NCI-H187 treated with DMSO at 0.1 percent for 48 hours (cell line): ENCODE measurements at places on chromosomes 4 and X.

DNA sequence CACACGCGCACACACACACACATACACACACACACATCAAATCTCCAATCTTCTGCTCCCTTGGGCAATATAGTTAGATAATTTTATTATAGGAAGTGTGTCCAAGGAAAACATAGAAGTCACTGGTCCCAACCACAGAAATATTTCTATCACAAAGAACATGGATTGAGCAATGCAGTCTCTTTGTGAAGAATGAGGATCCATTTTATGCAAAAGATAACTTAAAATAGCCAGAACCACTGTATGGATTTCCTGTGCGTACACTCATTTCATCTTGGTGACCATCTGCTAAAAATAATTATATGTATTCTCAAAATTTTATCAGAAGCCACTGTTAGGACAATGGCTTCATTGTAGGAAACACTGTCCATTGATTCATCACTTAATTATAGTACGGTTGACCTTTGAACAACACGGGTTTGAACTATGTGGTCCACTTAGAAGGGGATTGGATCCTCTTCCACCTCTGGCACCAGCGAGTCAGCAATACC, 169.6 kb upstream of the MXRA5 start:
- no peak for DNase-seq

DNA sequence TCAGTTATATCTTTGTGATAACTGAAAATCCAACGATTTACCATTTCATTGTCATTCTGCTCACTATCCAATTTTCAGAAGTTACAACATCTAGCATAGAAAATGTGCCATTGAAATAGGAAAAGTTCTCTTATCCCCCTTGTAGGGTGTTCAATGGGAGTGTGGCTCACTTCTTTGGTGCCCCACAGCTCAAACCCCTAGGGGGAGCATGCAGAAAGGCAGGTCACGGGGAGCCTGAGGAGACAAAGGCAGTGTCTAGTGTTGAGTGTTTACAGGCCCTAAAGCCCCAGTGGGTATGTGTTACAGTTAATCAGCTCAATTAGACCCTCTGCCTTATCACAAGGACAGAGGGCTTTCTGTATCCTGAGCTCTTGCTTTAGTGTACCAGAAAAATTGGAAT, 243.4 kb upstream of the GRID2 start:
- no peak for DNase-seq

DNA sequence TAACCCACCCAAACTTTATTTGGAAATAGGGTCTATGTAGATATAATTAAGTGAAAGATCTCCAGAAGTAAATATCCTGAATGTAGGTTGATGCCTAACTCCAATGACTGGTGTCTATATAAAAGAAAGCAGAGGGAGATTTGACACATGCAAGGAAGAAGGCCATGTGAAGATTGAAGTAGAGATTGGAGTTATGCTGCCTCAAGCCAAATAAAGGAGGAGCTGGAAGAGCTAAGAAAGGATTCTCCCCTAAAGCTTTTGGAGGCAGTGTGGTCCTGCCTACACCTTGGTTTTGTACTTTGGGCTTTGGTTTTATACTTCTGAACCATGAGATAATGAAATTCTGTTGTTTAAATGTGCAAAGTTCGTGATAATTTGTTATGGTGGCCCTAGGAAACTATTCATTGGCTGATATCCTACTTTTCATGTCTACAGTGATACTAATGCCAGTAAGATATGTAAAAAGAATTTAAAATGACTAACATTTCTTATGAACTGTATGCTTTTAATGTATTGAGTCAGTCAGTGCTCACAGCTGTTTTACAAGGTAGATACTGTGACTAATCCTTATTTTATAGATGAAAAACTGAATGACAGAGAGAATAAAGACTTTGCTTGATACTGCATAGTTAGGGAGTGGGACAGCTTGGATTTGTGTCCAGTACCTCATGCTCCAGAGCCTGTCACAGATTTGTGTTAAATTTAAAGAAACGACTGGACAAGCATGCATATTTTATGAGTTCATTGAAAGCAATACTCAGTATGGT, 5.9 kb upstream of the RAB40AL start:
- DNase-seq = no peak

- DNase-seq = no peak
These were observed 168.0 kb downstream of the CDS1 start for GRCh38 chr4:84750960-84751283.

DNA sequence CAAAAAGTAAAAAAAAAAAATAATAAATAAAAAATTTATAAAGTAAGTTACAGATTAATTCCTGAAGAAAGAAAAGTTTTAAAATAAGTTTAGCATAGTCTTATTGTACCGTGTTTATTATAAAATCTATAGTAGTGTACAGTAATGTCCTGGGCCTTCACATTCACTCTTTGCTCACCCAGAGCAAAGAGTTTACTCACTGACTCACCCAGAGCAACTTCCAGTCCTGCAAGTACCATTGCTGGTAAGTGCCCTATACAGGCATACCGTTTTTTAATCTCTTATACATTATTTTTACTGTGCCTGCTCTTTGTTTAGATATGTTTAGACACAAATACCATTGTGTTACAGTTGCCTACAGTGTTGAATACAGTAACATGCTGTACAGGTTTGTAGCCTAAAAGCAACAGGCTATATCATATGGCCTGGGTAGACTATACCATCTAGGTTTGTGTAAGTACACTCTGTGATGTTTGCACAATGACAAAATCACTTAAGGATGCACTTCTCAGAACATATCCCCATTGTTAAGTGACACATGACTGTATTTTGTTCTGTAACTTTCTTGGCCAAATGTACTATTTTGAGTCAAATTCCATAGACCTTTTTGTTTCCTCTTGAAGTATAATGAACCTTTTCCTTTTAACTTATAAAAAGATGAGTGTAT, 199.0 kb upstream of the NUDT6 start:
- DNase-seq = no peak

DNA sequence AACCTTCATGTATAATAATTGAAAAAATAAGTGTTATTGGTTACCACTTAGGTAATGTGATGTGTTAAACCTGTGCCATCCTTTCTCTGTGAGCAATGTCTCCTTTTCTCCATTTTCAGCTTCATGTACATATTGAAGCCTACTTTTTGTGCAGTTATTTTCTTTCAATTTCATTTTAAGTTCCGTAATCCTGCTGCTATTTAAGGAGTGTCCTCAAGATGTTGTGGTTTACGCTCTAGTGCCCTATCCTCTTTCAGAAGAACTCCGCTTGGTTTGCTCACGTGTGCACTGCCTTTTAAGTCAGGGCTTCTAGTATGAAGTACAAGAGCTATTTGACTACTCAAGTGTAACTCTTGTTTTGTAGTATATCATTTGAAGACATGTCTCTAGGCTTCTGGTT, 2253.2 kb upstream of the TENM3 start:
- DNase-seq = no peak

- no peak for DNase-seq
These were observed 72.2 kb downstream of the GPR143 start for GRCh38 chrX:9693307-9694001.

DNA sequence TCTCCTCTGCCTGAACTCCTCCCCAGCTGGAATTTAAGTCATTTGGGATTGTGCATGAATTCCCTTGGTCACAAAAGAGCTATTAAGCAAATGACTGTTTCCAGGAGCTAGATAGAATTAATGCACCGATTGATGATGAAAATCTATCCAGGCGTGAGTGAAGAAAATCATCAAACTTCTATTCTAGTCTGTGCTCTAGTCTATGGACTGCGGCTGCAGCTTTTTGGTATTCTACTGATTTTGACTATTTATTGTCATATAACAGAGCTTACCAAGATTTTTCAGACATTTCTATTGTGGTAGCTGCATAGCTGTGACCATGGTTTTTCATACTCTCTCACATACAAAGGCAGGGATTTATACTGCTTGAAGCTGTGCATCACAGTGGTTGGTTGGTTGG, 403.8 kb downstream of the FSTL5 start:
- DNase-seq = no peak
